ENCODE measurements at places on chromosomes 3 and 15. TPM values are rescaled to one million over a fixed set of nuclear protein-coding genes. Genes with fewer than 3 reads are reported as not detected.

DNA sequence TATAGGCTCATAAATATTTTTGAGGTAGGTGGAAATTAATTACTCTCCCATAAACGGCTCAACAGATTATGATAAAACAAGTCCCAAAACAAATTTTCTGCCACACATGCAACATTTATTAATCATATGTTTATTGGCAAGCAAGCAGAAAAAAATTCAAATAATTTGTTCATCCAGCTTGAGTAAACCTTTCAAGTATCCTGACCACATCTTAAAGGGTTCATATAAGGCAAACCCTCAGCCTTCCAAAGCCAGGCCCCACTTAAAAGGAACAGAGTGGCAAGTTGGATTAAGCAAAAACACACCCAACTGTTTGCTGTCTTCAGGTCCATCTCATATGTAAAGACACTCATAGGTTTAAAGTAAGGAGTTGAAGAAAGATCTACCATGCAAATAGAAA, 1042.3 kb downstream of the DIPK2A start:
- no peak for DNase-seq

DNA sequence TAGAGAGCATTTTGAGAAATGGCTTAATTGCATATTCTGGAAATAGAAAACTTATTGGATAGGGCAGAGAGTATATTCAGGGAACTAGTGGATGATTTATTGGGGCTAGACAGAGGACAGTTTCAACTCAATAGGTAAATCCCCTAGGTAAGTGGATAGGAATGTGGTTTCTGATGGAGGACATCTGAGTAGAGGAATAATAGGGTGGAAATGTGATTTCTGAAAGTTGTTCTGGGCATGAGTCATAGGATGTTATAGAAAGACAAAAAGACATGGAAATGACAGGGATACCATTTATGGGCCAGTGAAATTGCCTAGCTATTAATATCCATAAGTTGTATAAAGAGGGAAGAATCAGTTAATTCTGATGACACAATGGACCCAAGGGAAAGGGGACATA, 563.3 kb upstream of the GOLIM4 start:
- DNase-seq = no peak

DNA sequence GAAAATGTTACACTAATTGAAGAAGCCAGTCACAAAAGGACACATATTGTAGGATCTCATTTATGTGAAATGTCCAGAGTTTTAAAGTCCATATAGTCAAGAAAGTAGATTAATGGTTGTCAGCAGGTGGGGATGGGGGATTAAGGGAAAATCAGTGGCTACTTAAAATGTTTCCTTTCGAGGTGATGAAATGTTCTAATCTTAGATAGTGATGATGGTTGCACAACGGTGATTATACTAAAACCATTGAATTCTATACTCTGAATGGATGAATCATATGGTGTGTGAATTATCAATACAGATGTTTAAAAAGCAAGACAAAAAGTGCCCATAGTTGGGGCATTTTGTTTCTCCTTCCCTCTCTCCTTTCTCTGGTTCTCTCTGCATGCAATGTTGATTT, 164.6 kb downstream of the ATG7 start:
- DNase-seq = no peak

DNA sequence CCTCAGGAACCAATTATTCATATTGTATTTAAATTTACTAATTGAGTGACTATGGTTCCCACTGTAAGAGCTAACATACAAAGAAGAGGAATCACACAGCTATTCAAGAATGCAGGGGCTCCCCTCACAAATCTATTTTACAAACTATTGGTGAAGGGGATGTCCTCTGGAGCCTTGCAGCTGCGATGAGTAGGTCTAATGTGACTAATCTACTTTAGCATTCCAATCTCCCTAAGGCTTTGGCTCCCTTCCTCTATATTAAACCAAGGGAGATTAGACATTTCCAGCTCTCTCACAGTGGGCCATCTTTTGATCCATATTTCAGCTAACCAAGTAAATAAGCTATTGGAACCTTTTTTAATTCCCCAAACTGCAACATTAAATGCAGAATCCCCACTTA, 514.2 kb upstream of the BCHE start:
- no peak for DNase-seq

GRCh38 chr3:105423397-105423796, 56.7 kb downstream of the ALCAM start:
- DNase-seq = no peak

DNA sequence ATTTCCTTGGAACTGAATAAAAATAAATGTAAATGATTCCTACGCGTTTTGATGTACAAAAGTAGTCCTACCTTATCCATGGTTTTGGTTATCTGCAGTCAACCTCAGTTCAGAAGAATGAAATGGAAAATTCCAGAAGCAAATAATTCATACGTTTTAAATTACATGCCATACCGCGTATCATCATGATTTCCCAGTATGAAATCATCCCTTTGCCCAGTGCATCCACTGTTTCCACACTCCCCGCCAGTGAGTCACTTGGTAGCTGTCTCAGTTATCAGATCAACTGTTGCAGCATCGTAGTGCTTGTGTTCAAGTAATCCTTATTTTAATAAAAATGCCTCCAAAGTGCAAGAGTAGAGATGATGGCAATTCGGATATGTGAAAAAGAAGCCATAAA, 9.1 kb upstream of the MFSD1 start:
- DNase-seq = no peak

DNA sequence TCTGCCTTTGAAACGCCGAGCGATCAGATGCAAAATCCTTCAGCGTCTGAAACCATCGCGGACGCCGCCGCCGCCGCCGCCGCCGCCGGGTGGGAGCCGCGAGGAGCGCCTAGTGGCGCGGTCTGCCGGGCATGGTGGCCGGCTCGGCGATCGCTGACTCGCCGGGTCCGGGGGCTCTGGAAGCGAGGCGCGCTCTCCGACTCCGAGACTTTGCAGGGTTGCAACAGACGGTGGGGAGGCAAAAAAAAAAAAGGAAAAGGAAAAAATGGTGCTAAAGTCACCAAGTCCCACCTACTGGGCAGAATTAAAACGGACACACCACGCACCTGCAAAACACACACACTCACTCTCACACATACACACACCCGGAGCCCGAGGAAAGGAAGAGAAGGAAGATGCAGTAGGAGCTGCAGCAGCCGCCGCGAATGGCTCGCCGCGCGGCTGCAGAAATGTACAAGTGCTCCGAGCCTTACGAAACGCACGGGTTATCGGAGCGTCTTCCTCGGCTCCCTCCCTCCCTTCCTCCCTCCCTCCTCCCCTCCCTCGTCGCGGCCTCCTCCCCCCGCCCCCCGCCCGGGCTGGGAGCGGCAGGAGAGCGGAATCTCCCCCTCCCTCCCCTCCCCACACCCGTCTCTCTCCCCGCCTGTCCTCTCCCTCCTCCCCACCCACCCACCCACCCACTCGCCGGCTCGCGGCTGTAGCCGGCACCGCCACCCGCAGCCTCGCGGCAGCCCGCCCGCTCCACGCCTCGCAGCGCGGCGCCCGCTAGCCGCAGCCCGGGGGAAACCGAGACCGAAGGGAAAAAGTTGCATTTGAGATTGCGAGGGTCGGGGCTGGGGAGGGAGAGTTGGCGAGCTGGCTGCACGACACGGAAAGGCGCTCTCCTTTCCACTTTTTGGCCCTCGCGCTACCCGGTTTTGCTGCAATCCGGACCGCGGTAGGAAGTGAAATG, at the start of gene NTRK3:
Gene NTRK3, minus strand, starts transcription at position 461 of the 952 bp plus-strand sequence. CDS start 586 bp downstream, outside the sequence.
- peak; percentile 61 for DNase-seq

DNA sequence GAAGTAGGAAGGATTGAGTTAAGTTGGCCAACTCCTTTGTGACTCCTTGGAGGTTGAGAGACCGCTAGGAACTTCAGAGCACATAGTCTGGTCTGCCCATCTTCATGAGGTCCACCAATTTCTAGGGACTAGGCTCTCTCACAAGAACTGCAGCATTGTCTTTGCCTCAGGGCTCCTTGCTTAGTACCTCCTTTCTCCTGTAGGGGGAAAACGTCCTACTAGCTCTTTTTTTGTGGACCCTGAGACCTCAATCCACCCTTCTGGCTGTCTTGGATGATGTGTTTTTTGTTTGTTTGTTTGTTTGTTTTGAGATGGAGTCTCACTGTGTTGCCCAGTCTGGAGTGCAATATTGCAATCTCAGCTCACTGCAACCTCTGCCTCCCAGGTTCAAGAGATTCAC, 21.6 kb downstream of the REC114 start:
- DNase-seq = no peak

- DNase-seq = no peak
These were observed 4.4 kb downstream of the MTMR14 start for GRCh38 chr3:9653565-9654248.

- DNase-seq = no peak
These were observed 21.3 kb downstream of the LRIG1 start for GRCh38 chr3:66479532-66479947.

DNA sequence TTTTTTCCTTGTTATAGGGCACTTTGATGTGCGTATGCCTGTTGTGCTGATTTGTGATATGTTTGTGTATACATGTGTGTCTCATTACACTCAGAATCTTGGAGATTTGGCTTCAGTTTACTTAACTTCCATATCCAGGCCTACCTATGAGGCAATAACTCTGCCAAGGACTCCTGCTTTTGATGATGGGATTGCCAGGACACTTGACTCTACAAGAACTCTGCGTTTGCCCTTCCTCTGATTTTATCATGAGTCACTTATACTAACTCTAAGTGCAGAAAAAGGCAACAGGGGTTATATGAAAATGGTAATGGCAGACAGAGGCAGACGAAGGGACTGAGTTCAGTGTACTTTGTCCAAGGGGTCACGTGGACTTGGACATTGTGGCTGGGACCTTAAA, 33.6 kb downstream of the MCTP2 start:
- no peak for DNase-seq

DNA sequence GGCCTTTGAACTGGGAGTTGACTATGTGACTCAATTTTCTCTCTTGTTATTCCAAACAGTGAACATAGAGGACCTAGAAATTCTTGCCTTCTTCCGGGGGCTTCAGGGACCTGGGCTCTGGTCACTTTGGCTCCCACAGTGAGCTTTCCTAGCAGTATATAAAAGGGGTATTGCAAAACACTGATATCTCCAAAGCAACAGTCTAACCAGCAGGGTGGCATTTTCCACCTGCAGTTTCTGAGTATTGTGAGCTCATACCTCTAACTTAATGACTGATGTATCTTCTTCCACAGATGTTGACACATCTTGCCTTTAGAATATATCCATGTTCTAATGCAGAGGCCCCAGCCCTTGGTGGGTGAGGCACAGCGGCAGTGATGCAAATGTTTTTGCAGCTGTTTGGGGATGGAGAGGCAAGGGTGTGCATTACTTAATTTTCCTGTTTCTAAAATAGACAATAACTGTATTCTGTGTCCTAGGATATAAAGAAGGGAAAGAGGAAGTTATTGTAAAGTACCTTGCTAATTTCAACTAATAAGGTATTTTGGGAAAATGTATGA, 45.7 kb upstream of the ADGRG7 start:
- DNase-seq = no peak

- DNase-seq = no peak
These were observed 24.8 kb downstream of the REC114 start for GRCh38 chr15:73467758-73468157.

The TP63 gene
- total RNA-seq = 0.16 TPM

The GOLGA8T gene
- 0.16 TPM for total RNA-seq

The PIF1 gene
- 0.47 TPM for total RNA-seq

The ZBTB20 gene
- 62.7 TPM for total RNA-seq

The TIMP4 gene
- 2.5 TPM for total RNA-seq

Measured in occipital lobe (tissue), 3 donors.